T-helper 1 cell (primary cell): ENCODE measurements at places on chromosomes 6 and 20.
A peak's percentile ranks its signal among the peaks of the same experiment; 100 is the strongest.

DNA sequence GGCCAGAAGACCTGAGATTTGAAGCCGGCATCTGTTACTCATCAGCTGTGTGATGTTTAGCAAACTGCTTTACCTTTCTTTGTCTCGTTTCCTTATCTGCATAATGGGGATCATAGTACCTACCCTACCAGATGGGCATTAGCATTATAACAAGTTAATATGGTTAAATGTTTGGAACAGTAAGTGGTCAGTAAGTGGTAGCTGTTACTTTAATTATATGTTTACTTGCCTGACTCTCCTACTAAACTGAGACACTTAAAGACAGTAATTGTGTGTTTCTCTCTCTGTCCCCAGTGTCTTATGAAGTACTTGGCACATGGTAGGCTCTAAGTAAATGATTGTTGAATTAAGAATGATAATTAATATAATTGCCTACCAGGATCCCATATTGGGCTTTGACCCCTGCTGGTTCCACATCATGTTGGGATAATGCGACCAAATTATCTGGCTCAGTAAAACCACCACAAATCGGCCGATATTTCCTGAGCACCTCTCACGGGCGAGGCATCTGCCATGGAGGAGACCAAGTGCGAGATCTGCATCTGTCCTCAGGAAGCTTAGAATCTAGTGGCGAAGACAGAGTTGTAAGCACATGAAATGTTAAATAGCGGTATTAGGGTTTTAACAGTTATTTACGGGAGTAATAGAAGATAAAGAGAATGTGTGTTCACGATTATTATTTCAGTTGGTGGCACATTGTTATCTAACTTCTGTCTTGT, 31.4 kb downstream of the PTK7 start:
- DNase-seq: no peak

- no peak for DNase-seq
Measured at GRCh38 chr6:30891450-30891723, 7.1 kb downstream of the DDR1 start.

- no peak for DNase-seq
Measured at GRCh38 chr6:36603222-36604089, 9.3 kb downstream of the SRSF3 start.

DNA sequence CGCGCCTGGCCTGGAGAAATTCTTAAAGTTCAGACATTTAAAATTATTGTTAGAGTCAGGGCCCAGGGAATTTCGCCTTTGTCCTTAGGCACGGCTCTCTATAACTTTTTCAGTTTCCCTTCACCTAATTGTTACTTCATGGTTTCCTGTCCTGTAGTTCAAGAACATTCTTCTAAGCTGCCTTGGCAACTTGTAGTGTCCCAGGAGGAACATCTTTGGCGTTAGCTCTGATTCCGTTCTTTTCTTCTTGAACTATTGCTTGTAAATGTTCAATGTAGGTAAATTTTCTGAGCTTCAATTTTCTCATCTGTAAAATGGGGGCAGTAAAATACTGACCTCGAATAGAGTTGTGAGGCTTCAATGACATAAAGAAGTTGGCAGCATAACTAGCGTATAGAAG, 41.8 kb downstream of the TIAM2 start:
- DNase-seq: no peak

GRCh38 chr6:150001295-150002008, 23.9 kb downstream of the RAET1L start:
- DNase-seq: no peak

DNA sequence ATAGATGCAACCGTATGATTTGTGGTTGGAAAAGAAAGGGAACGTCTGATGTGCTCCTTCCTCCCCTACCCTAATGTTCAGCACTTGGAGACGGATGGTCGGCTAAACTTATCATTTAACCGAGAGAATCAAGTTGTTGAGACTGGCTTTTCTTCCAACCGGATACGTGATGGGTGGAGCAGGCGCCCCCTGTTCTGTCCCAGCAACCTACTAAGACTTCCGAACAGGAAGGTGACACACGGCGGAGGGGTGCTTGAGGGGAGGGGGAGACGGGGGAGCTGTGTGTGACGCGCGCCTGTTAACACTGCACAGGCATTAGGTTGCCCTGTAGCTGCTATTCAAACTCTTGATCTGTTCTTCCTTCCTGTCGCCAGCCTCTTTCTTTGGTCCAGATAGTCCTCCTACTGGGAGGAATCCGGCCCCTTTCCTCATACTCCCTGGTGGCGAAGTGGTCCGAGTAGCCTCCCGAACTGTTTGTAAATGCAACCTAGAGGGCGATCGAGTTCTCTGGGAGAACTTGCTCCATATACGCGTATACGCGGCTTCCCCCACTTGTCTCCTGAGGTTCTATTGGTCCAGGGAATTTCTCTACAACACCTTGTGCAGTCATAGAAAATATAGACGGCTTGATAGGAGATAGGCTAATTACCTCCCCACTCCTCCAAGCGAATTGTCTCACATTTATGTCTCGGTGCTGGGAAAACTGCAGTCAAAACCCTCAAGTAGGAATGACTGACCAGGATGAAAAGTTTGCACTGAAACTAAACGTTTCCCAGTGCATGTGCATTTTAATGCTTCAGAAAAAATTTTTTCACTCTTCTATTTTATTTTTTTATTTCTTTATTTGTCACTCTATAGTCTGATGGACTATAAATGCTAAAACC, 126.0 kb upstream of the SLC2A12 start:
- peak; percentile 77 for DNase-seq

- DNase-seq: no peak
Measured at GRCh38 chr6:151380848-151381205, 10.5 kb downstream of the ZBTB2 start.

GRCh38 chr6:105401247-105402089, 1.4 kb downstream of the PREP start:
- DNase-seq: no peak

- no peak for DNase-seq
Measured at GRCh38 chr20:7113577-7114466, 346.3 kb downstream of the BMP2 start.

DNA sequence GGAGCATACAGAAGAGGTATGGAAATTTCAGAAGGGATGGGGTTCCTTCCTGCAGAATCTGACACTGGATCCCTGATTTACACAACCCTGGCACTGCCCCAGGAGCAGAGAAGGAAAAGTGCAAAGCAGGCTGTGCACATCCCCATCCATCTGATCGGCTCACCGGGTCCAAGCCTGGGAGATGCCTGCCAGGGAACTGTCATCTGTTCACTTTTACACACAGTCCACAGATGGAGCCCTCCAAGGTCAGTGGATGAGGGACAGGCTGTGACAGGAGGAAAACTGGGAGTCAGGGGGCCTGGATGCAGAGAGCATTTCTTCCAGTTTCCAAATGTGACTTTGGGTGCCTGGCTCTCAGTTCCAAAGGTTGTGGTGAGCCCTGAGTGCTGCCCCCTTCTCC, 11.0 kb upstream of the SYNDIG1 start:
- DNase-seq: no peak

DNA sequence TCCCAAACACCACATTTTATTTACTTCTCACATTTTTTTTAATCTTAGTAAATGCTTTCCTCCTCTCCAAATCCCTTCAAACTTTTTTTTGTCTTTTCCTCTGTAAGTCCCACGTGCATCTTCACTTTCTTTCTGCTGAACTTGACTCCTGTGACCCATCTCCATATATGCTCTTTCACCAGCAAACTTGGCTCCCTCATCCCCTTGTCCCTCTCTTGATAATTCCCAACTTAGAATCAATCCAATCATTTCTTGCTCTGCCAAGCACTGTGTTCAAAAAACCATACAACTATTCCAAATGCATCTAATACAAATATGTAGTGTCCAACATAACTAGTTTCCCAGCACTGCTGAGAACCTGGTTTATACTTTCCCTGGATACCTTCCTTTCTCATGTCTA, 519.4 kb downstream of the HDGFL1 start:
- no peak for DNase-seq

GRCh38 chr6:72689107-72689954, 67.5 kb downstream of the KCNQ5 start:
- no peak for DNase-seq

GRCh38 chr6:41685641-41686380, 47.5 kb downstream of the MDFI start:
- DNase-seq: no peak

GRCh38 chr6:46948699-46949098, 27.0 kb upstream of the ADGRF5 start:
- DNase-seq: no peak

DNA sequence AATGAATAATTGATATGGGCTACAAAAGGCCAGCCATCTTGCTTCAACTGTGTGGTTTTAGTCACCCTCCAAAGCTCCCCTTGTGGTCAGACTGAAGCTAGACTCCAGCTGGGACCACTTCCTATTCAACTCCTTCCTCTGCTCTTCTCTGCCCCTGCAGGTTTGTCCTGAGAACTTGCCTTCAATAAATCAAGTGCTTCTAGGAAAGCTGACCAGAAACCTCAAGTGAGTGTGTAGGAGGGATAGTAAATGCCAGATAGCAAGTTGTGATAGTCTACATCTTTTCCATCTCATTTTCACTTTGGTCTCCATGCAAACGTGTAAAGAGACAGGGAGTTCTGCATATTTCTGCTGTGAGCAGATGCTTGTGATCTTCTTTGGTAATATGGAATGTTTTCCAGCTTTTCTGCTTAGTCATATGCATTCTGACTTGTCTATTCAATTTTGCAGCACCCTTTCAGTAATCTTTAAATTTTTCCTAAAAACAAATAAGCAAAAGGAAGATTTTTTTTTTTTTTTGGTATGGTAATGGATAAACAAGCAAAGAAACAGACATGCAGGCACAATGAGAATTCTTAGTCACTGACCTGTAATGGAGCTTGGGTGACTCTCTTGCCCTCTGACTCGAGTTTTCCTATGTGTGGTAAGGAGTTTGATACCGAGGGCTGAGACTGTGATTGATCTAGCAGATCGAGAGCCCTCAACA, 201.3 kb upstream of the BTBD3 start:
- DNase-seq: no peak

GRCh38 chr6:44444853-44445252, 57.3 kb downstream of the CDC5L start:
- no peak for DNase-seq

DNA sequence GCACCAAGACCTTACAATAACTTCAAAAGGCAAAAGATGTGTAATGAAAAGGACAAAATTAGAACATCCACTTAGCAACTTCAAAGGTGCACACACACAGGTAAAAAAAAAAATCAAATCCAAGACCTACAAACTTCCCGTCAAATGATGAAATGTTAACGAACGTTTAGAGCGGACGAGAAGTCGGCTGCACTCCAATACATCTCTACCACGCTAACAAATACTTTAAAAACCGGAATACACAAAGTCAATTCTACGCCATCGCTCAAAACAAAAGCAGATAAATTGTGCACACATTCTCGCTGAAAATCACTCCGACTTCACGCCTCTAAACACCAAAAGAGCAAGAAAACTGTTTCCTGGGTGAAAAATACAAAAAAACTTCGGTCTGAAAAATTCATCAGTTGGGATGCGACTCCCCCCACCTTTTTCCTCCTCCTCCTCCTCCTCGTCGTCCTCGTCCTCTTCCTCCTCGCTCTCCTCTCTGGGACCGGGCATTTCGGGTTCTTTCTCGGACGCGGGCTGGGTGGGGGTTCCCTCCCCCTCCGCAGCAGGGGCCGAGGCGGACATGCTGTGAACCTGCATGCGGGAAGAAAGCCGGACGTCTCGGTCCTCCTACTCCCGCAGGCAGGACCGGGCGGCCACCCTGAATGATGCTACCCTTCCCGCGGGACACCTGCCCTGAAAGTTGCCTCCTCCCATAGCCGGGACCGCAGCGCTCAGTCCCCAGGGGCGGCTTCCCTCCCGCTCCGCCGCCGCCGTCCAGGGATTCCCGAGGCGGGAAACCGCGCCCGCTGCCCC, 712 bp downstream of the DEK start:
- no peak for DNase-seq

DNA sequence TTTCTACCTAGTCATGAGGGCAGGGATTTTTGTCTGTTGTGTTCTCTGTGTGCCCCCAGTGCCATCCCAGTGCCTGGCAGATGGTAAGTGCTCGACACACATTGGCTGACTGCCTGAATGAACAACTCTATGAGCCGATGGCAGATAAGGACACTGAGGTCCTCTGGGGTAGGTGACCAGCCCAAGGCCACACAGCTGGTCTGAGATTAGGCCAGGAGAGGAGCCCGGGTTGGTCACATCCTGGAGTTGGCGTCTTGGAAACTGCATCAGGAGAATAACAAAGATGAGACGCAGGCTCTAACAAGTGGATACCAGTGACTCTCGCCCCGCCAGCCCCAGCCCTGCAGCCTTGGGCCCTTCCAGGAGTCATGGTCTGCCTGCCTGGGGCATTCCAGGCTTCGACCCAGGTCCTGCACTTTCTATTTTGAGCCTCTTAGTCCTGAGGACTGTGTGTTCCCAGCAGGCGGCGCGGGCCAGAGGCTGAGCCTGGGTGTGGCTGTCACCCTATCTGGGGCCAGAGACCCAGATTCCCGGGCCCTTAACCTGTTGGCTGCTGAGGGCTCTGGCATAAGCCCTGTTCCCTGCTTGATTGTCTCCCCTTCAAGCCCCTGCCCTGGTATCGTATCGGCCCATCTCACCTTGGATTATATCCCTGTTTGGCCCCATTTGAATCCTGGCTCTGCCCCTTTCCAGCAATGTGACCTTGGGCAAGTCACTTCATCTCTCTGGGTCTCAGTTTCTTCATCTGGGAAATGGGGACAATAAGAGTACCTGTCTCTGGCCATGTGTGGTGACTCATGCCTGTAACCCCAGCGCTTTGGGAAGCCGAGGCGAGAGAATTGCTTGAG, 88.3 kb downstream of the CEBPB start:
- DNase-seq: no peak

DNA sequence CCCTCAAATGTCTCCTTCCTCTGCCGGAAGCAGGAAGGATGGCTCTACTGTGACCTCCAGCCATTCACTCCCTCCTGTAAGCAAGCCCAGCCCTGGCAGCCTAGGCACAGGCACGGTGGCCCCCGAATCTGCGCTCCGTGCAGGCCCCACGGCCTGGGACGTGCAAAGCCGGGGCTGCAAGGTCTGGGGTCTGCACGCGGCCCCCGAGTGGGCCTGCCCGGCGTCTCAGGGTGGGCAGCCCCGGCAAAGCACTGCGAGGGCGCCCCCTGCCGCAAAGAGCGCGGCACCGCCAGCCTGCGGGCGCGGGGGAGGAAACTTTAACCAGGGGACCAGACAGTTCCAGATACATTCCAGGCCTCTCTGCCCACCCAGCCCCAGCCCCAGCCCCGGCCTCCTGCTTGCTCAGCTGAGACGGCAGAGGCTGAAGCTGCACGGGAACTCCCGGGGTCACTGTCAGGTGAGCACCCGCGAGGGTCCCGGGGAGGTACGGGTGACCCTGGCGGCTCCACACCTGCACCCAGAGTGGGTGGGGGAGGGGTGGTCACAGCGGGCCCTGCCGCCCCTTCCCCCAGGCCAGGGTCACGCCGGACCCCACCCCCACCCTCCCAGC, 98.8 kb downstream of the ASXL1 start:
- no peak for DNase-seq

DNA sequence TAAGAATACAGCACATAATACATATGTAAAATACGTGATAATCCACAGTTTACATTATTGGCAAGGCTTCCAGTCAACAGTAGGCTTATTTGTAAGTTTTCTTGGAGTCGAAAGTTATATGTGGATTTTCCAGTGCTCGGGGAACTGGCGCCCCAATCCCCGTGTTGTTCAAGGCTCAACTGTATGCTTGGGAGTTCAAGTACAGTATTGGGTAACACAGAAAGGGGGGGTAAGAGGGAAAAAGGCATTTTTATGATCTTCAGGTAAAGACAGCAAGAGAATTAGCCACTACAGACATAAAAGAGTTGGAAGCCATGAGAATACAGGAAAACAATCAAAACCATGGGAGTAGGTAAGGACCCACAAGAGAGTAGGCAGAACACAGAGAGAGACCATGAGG, 16.4 kb downstream of the PSMB1 start:
- no peak for DNase-seq

GRCh38 chr6:137666202-137666774, 172.1 kb upstream of the OLIG3 start:
- peak; percentile 30 for DNase-seq
